ENCODE measurements at places on chromosomes 5 and 9. TPM values are rescaled to one million over a fixed set of nuclear protein-coding genes. Genes with fewer than 3 reads are reported as not detected.

Gene C9orf153
- total RNA-seq: 0.37 TPM

Gene OTP
- not detected for total RNA-seq

Gene AFAP1L1
- total RNA-seq: 0.55 TPM

Gene TMC1
- total RNA-seq: 0.09 TPM

Gene LCN15
- 1.2 TPM for total RNA-seq

Gene SLC6A3
- 0.08 TPM for total RNA-seq

Gene SAXO1
- 0.23 TPM for total RNA-seq

Gene IL9
- total RNA-seq: not detected

Gene PCDHGC5
- total RNA-seq: 0.71 TPM

Gene GNAQ
- total RNA-seq: 48.8 TPM

Gene PCDHA4
- 3.8 TPM for total RNA-seq

Gene IRF1
- 7.3 TPM for total RNA-seq

Gene IRX2
- 2.8 TPM for total RNA-seq

Gene BTNL8
- not detected for total RNA-seq

Gene FGF10
- total RNA-seq: 0.44 TPM

Gene KCNV2
- 1.2 TPM for total RNA-seq

Gene PIP5K1B
- total RNA-seq: 8.5 TPM

Gene HAND1
- not detected for total RNA-seq

Gene ORM2
- total RNA-seq: not detected

Gene NAIF1
- total RNA-seq: 5.6 TPM

Gene SEMA6A
- 101 TPM for total RNA-seq
